ENCODE measurements at places on chromosomes 2 and 18.

GRCh38 chr2:46874236-46874929 is 41.2 kb downstream of the MCFD2 start:
- peak; percentile 75 for DNase-seq

DNA sequence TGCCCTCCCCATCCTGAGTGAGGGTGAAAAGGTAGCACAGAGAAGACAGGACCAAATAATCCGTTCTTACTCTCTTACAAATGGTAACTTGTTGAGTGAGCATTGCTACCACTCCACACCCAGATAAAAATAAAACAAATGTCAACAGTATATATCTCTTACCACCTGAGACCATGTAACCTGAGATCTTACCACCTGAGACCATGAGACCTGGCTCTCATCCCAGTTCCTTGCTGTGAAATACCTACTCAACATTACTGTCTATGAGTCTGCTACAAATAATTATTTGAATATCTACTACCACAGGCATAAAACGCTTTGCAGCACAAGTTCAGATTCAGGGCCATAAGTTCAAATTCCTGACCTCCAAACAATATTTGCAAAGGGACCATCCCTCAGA is 234.7 kb downstream of the C1D start:
- DNase-seq: no peak

DNA sequence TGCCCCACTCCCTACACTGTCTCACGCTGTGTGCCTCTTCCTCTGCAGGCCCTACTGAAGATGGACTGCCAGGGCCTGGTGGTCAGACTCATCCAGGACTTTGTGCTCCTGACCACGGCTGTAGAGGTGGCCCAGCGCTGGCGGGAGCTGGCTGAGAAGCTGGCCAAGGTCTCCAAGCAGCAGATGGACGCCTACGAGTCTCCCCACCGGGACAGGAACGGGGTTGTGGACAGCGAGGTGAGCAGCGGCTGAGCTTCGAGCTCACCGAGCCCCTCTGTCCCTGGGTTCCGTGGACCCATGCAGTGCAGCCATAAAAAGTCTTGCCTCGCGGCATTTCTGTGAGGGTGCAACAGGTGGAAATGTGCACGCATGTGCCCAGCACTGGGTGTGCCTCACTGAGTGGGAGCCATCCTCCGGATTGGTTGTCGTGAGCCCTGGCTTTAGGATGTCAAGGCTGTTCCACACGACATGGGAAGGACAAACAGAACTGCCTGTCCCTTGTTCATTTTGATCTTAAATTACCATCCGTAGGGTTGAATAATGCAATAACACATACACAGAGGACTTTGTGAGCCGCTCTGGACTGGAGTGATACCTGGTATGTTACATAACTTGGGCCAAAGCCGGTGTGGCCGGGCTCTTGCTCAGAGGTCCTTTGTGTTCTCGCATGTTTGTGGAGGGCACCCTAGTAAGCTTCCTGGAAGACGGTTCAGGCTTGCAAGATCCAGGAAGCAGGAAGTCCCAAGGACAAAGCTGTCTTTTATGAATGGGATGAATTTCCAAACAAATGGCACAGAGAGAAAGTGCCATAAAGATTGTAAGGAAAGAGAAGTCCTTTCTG is 100.9 kb downstream of the SH3BP4 start:
- no peak for DNase-seq

- no peak for DNase-seq
Observed at GRCh38 chr2:226132323-226133215, 667.1 kb downstream of the IRS1 start.

DNA sequence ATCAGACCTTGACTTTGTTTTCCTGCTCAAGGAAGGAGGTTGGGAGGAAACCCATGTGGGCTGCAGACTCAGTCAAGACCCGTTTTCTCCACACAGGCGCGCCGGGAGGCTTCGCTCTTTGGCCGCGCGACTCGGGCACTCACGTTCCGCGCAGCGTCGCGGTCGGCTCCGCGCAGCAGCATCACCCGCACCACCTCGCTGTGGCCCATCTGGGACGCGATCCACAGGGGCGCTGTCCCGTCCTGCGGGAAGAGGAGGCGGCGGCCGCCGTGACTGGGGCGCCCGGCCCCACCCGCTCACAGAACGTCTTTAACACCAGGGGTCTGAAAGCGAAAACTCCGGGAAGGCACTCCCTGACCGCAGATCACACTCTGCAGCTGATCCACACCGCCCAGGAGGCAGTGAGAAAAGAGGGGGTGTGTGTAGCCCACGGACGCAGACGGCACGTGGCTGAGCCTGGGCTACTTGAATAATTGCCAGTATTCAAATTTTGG is 33.1 kb upstream of the NPC1 start:
- DNase-seq: peak; percentile 40

DNA sequence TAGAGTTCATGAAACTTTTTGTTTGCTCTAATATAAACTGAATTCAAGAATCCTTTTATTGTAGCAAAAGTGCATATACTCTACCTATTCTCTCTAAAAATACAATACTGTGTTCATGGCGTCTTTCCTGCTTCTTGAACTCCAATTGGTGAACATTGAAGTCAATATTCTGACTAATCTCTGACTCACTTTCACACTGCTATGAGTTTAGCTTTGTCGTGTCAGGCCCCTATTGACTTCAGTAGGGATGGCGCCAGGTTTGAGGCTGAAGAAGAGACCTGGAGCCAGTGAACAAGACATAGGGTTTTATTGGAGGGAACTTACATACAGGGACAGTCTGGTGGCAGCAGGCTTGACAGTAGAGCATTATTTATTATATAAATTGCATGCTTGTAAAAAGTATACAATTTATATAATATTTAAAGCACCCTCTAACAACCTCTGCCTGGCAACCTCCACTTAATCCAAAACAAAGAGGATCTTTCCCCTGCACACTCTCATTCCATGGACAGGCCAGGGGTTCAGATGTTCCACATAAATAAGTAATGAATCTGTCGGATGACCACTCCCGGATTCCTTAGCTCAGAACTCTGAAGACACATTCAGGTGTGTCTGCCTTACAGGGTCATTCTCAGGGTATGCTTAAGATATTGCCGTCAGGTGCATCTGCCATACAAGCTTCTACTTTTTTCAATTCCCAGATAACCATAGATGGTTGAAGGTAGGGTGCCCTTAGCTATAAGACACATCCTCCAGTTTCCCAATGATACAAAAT is 141.0 kb downstream of the CERS6 start:
- no peak for DNase-seq

- no peak for DNase-seq
Observed at GRCh38 chr2:134949981-134950708, 31.5 kb downstream of the CCNT2 start.
